ENCODE measurements at places on chromosomes 5 and 9.

- no peak for DNase-seq
These were observed 604.4 kb downstream of the CCDC171 start for GRCh38 chr9:16157216-16157615.

DNA sequence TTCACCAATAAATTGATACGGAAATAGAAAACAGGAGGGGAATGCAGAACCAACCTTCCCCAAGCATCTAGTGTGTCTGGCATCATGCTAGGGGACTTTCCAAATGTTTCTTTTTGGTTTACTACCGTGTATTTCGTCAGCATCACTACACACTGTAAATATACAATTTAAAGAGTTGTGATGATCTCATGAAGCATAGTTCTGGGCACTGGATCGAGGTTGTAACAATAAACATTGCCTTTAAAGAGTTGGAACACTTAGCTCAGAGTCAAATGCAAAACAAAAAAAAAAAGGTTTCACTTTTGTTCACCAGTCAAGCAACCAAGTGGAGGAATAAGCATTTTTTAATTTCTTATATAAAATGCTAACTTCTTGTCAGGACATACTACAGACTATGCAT is 2.9 kb upstream of the SCAI start:
- peak; percentile 74 for DNase-seq

DNA sequence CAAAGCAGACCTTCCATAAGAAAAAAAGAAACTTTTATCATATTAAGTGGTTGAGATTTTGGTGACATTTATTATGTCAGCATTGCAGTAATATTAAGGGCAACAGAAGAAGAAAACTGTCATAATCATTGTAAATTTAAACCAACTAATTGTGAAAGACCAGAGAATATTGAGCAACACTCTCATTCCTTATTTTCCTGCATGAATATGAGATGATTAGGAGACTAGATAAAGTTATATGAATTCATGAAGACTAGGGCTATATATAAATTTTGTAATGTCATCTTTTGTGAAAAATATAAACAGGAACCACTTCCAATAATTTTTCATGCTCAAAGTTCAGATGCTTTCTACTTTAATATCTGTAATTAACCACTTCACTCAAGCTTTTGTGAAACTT is 974.5 kb upstream of the CDH10 start:
- DNase-seq: no peak

GRCh38 chr5:66361070-66361469 is 217.0 kb downstream of the SREK1 start:
- no peak for DNase-seq

GRCh38 chr5:96823900-96824380 is 16.2 kb upstream of the ERAP1 start:
- peak; percentile 81 for DNase-seq

DNA sequence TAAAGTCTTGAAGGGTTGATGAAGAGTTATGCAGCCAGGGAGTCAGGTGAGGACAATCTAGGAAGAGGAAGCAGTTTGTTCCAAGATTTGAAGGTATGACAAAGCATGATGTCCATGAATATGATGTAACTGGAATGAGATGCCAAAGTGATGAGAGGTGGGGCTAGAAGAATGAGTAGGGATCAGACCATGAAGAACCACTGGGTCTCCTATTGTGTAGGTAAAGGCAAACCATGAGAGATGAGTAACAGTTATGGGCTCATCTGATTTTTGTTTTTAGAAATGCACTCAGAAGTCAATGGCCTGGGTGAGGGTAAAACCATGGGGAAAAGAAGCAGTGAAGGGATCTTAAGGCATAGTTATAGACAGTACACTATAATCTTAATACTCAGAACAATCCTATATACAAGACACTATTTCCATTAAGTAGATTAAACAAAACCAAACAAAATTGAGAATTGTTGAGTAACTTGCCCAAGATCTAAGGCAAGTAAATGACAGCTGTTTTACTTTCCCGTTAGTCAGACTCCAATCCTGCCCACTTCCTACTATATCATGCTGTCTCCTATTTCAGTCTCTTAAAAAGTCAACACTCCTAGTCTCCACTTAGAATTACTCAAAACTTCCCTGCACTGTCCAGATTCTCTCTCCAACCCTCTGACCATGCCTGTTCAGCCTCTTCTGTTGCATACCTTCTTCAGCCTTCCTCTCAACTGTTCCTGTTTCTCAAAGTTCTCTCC is 393.8 kb upstream of the MEF2C start:
- peak; percentile 86 for DNase-seq

DNA sequence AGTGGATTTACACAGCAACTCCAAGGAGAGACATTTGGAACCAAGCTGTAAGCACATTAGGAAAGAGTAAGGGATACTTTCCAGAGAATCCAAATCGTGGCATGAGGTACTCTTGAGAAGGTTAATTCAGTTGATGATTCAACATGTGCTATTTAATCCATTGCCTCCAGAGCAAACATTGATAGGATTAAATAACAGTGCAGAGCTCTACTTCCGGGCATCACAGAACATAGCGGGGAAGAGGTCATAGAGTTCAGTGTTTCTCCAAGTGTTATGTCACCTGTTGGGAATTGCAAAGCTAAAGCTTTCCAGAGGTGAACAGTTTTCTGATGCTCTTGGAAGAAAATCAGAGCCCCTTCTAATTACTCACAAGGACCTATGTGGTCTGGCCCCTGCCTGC is 127.5 kb downstream of the PPP2R2B start:
- no peak for DNase-seq

DNA sequence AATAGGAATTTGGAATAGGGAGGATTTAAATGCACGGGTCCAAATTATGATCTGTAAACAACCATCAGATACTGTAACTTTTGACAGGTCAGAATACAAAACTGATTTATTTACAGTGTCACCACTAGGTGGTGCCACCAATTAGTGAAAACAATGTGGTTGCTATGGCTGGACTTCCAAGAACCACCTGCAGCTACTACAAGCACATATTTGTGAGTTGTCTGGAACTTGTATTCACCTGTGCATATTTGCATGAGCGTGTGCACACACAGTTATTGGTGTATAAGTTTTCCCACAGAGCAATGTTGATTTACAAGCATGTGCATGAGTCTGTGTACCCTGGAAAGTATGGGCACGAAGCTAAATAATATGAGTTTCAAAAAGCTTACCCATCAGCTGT is 3.0 kb upstream of the HRCT1 start:
- DNase-seq: peak; percentile 58

GRCh38 chr5:125011947-125012346 is 265.5 kb upstream of the ZNF608 start:
- DNase-seq: no peak

DNA sequence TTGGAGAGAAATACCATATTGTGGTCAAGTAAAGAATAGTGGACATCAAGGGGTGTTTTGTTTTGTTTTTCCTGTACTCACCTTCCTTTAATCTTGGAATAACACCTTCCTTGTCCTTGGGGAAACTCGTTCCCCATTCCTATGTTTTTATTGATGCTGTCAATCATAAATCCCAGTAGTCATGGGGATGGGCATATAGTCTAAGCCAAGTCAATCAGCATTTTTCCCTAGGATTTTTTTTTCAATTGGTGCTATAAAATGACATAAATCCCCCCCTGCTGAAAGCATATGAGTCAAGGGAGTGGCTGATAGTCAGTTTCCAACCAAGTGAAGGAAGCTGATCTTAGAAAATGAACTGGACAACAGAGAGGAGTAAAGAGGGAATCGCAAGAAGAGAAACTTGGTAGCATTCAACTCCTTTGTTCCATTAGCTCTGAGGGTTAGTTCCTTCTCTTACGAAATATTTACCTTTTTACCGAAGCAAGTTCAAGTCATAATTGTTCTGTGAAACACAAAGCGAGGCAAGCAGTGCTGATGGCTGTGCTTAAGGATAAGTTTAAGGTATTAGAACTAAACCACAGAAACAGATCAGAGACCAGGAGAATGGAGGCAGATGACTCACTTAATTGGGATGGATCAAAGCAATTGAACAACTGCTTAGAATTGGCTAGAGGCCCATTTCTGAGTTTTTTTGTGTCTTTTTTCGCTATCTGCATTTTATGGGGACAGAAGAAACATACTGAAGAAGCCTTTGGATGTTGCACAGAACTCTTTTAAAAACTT is 218.6 kb downstream of the SEMA6A start:
- DNase-seq: no peak

DNA sequence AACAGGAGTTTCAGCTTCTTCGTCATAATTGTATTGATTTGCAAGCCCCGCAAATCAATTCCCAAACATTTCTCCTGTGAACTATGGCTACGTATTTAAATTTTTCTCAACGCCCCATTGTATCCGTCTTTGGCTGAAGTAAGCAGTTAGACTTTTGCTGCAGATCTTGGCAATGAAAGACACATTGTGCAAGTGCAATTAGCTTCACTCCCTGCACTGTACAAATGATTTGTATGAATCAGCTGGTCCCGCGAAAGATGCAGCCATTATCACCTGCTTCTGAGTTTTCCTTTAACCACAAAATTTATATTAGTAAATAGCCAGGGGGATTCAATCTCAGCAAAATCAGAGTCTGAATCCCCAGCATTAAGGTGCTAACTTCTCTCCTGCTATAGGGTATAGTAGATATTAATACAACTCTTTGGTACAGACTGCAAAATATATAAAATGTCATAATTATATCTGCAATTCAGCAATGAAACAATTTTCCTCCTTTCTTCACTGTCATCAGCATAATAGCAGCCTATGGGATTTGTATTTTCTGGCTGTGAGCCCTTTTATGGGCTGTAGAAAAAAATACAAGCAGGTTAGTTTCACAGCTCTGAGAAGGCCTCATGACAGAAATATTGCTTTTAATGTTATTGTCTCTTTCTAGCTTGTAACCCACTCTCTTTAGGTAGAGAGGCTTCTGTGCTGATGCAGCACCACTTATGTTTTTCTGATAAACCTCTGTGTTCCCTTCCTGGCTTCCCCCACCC is 68.4 kb upstream of the SMARCA2 start:
- DNase-seq: no peak

DNA sequence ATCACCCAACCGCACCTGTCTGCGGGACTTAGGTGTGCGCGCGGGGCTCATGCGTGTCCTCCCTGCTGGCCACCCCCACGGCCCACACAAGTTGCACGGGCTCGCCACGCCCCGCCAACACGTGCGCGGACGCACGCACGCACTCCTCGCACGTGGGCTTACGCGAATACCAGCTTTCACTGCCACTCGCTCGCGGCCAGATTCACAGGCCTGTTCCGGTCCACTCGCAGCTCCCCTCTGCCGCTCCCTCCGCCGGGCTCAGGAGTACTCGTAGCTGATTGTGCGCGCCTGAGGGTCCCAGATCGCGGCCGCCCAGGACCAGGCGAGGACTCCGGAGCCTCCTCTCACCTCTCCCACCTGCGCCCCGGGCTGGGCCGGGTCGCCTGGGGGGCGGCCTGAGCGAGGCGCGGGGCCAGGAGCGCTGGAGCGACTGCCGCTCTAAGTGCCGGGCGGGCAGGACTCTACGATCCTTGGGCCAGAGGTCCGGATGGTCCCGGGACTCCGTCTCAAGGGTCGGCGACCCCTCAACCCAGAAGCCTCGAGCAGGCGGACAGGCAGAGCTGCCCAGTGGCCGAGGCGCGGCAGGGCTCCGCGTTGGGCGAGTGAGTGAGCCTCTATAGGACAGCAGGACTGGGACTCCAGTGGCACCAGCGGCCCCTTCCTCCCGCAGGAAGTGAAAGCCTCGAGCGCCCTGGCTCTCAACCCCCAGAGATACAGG is 3.4 kb downstream of the PCDHGC5 start:
- no peak for DNase-seq

GRCh38 chr9:77807281-77807683 is 159.2 kb upstream of the GNA14 start:
- DNase-seq: peak; percentile 93

DNA sequence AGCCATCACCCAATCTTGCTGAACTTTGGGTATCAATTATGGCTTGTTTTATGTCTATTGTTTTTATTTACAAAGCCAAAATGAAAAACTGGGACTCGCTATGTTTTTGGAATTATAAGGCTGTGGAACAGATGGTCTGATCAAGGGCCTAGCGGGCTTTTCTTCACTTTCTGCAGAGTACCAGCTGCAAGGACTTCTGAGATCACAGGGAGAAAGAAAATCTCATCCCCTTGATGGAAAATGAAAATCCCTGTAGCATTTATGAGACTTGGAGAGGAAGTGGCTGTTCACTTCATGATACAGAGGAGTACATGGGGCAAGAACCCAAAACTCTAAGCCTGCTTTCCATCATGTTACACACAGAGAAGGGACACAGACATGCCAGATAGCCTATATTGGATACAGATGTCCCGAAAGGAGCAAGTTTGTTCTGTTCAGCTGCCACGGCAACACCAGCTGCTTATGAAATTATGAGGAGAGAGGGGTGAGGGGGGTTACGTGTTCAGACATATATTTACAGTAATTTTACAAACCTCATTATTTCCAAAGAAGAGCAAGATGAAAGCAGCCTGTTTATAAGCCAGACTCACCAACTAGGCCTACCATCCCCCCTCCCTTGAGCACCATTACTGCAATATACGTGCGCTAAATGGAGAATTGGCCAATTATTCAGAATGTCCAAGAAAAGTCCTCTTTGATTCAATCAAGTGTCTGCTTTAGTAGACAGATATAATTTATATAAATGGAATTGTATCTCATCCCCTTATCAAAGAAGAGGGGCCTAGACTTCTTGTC is 220.0 kb downstream of the MARCHF11 start:
- DNase-seq: no peak

- DNase-seq: no peak
These were observed 149.2 kb upstream of the ANKH start for GRCh38 chr5:15020736-15021135.

DNA sequence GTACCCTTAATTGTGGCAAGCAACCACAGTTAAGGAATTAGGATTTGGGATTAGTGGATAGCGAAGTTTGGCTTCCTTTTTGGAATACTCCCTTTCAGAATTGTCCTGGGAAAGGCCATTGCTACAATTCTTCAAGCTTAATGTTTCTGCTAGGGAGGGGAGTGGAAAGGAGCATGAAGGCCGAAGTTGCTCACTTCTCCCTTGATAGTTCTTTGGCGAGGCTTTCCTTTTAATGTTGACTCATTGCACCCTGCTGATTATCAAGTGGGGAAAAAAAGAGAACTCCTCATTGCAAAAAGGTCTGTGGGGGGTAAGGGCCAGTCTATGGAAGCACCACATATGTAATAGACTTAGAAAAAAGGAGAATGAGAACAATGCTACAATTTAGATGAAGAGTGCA is 30.7 kb downstream of the GRIN3A start:
- DNase-seq: no peak

DNA sequence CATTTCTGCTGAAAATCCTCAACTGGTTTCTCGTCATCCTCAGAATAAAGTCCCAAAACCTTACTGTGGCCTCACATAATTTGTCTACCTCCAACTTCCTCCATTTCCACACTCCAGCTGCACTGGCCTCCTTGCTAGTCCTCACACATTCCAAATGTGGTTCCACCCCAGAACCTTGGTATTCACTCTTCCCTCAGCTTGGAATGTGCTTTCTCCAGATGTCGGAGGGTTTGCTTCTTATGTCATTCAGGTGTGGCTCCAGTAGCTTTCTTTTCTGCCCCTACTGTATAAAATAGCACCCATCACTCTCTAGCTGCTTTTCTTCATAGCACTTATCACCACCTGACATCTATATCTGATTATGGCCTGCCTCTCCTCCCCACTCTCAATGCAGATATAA is 102.5 kb upstream of the IFNK start:
- DNase-seq: no peak

GRCh38 chr5:115626445-115626823 is 598 bp upstream of the TMED7 start:
- peak; percentile 61 for DNase-seq
